ENCODE measurements at places on chromosomes 1 and 21. TPM values are rescaled to one million over a fixed set of nuclear protein-coding genes. Genes with fewer than 3 reads are reported as not detected.

Gene CITED4
- polyA plus RNA-seq: 5.4 TPM

GRCh38 chr1:161440312-161440894, 64.9 kb upstream of the FCGR2A start:
- DNase-seq: peak; percentile 40

DNA sequence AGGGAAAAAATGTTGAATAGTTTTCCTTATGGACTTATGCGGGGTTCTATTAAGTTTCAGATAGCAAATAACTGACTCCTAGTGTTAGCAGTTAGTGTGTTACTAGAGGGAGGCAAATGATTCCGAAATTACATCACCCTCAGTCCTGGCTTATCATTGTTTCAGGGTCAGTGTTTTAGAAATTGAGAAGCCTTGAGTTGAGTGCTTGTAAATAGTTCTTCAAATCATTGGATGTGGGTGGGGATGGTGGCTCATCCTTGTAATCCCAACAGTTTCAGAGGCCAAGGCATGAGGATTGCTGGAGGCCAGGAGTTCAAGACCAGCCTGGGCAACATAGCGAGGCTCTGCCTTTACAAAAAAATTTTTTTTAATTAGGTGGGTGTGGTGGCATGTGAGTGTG, 21.3 kb downstream of the SOAT1 start:
- no peak for DNase-seq

DNA sequence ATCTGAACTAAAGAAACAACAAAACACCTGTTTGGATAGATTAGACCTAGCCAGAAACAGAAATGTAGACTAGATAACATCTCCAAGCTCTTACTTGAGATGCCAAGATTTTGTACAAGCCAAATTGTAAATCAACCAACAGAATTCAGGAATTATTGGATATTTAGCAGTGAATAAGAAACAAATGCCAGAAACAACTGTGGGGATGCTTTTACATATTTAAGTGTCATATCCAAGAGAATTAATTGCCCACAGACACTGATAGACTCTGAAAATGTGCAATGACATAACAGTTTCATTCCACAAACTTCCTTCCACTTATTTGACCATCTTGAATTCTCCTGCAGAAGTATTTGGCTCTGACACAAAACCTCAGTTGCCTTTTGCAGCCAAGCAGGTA, 92.3 kb downstream of the SGIP1 start:
- DNase-seq: no peak

GRCh38 chr21:25859235-25859929, 124.6 kb downstream of the GABPA start:
- no peak for DNase-seq

Gene MAP3K21
- 21.8 TPM for polyA plus RNA-seq

DNA sequence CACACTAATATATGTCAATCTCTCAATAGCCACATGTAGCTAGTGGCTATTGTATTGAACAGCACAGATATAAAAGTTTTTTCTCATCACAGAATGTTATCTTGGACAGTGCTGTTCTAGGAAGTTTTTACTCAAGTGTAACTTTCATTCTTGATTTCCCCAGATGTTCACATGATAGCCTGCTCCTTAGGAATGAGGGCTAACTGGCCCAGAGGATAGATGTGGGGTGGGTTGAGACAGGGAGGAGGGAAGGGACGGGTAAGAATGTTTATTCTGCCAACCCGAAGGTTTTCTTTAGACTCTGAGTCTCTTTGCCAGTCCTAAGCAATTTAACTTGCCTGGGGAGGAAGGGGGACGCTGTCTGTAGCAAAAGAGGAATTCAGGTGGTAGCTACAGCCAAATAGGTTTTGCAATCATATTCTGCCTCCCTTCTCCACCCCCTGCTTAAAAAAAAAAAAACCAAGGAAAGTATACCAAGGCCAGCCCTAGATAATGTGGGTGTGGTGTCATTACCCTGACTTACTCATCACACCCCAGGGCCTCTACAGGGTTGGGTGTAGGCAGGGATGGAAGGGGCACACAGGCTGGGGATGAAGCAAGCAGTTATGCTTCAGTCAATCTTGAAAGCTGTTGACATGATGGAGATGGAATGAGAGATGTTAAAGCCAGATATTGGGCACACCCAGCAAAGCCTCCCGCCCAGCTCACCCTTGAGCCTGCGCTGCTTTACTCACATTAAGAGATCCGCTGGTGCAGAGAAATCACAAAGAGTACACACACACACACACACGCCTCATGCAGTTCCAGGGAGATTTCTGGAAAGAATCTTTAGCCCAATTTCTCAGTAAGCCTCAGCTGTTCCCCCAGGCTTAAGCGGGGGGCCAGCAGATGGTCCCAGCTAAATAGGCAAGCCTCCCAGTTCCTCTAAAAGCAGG, 59.9 kb downstream of the PLXNA2 start:
- no peak for DNase-seq
